Activated T-cell treated with anti-CD3 and anti-CD28 coated beads, Interleukin-2, amount 50 U/mL, for 72 hours (primary cell): ENCODE measurements at places on chromosomes 3 and 15. TPM values are rescaled to one million over a fixed set of nuclear protein-coding genes. Genes with fewer than 3 reads are reported as not detected.

DNA sequence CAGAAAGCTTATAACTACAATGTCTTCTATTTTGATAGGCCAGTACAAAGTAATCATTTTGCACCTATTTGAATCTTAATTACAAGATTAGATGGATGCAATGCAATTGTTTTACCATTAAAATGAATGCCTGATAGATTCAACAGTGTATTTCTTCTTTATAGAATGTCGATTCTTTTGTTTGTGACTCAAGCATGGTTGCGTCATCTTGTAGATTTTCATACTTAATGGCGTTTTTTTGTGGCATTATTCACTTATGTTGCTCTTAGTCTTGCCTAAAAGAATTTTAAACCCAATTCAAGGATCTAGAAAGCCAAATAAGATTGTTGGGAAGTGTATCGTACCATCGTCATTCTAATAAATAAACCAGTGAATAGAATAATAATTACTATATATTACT is 21.4 kb downstream of the ZBTB38 start:
- H3K36me3 ChIP-seq, result no peaks in the 10 kb centered on the region
- H3K27me3 ChIP-seq, result peaks cover 14% of the 10 kb centered on the region
- H3K4me1 ChIP-seq, result peaks cover 26% of the 10 kb centered on the region
- H3K27ac ChIP-seq, result no peak overlapping the region

ZMYND10 gene
- 1.2 TPM for total RNA-seq

GRCh38 chr3:40162616-40163015 is 146.9 kb upstream of the EIF1B start:
- H3K4me3 ChIP-seq, result no peak overlapping the region
- peaks cover 6% of the 10 kb centered on the region for H3K36me3 ChIP-seq
- no peaks in the 10 kb centered on the region for H3K4me1 ChIP-seq
- DNase-seq, result no peak

SHC4 gene
- total RNA-seq, result 2.1 TPM

DNA sequence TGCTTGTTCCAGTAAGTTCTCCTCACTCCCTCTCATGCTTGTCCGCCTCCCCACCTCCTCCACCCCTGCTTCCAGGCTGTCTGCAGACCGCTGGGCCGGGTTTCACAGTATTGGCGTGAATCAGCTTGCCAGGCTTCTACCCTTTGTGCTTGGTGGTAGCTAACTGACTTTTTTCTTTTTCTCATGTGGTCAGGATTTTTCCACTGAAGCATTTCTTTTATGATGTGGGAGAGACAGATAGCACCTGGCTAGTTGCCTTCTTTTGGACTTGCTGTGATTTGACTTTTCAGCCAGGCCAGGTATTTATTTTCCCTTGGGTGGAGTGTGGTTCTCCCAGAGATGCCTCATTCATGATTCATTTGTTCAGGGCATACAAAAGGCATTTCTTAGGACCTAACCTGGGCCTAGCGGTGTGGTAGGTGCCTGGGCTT is 60.6 kb downstream of the ST6GAL1 start:
- no peak for DNase-seq
- H3K4me3 ChIP-seq, result no peak overlapping the region
- no peaks in the 10 kb centered on the region for H3K27me3 ChIP-seq
- peaks cover 36% of the 10 kb centered on the region for H3K4me1 ChIP-seq

DNA sequence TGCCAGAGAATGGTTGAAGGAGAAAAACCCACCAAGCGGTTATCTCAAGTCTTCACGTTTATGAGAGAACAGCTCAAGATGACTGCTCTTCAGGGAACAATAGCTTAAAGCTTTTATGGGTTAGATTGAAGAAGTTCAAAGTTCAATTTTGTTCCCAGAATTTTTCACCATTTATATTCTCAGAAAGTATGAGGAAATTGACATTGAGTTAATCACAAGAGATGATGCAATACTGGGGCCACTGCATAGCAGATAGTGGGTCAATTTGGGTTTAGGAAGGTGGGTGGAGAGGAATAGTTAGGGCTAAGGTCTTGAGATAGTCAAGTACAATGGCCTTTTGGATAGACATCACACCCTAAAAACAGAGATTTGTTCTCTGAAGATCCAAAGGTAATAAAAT is 539.3 kb downstream of the SQOR start:
- H3K27ac ChIP-seq, result no peak overlapping the region
- no peaks in the 10 kb centered on the region for H3K27me3 ChIP-seq
- no peaks in the 10 kb centered on the region for H3K36me3 ChIP-seq
- H3K4me1 ChIP-seq, result no peaks in the 10 kb centered on the region
- no peak for DNase-seq

SPINK8 gene
- not detected for total RNA-seq

DNA sequence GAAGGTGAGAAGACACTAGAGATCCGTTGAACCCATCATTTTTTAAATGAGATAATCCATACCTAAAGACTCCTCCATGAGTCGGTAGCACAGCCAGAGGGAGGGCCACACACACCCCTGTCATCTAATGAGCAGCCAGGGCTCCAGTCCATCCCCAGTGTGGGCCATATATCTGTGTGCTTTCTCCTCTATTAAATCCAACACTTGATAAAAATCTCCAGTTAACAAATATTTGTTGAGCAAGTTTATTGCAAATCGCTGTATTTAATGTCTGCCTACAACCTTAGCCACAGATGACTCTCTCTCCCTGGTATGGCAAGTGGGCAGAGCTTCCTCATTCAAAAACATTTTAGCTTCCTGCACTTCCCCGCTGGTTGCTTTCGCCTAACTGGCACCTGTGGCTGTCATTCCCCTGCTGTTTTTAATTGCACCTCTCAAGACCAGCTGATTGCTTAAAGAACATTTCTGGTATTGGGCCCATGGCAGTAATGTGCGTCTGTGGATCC is 82.8 kb downstream of the SMAD3 start:
- no peaks in the 10 kb centered on the region for H3K27me3 ChIP-seq
- peaks cover 2% of the 10 kb centered on the region for H3K36me3 ChIP-seq
- no peak for DNase-seq
- peak overlapping the region; percentile 85 for H3K4me3 ChIP-seq

PCOLCE2 gene
- not detected for total RNA-seq

DNA sequence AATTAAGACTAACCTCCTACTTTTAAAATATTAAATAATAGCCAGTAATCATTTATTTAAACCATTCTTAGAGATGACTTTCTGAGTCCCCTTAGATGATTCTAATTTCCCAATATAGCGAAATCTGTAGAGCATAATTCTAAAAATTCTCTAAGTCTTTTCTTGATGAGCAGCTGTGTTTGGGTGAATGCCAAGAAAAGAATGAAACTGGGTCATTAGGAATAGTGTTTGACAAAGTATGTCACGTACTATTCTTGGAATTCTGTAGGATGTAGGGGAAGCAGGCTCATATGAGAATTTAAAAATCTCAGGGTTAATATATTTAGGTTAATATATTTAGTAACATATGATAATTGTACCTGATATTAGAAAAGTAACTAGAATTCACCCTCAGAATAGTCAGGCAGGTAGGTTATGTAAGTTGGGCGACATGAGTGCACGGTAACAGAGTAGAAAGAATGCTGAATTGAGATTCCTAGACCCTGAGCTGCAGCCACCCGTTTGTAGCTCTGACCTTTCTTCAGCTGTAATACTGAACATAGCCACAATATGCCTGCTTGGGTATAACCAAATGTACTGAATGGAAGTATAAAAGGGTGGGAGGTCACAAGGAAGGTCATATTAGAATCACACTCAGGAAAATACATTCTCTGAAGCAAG is 524.3 kb downstream of the UNC13C start:
- no peaks in the 10 kb centered on the region for H3K27me3 ChIP-seq
- H3K36me3 ChIP-seq, result no peaks in the 10 kb centered on the region
- no peak overlapping the region for H3K27ac ChIP-seq
- H3K4me3 ChIP-seq, result no peak overlapping the region

DNA sequence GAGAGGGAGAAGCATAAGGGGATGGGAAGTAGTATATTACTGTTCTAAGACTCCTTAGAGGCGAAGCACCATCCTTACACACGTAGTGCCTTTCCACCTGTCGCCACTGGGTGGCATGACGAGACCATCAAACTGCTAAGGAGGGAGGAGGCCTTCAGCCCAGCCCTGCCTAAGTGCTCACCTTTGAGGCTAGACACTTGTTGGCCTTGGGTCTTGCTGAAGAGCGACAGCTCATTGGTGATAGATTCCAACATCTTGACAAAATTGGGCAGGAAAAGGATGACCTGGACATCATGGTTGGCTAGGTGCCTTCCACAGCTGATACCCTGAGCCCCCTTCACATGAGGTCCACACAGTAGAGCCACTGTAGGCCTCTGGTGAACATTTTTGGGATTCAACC is 19.6 kb downstream of the CLK3 start:
- H3K4me3 ChIP-seq, result no peak overlapping the region
- peak overlapping the region; percentile 34 for H3K27ac ChIP-seq
- H3K4me1 ChIP-seq, result no peaks in the 10 kb centered on the region
- DNase-seq, result peak; percentile 78
- H3K36me3 ChIP-seq, result peaks cover 17% of the 10 kb centered on the region

SCN11A gene
- 0.44 TPM for total RNA-seq

DNA sequence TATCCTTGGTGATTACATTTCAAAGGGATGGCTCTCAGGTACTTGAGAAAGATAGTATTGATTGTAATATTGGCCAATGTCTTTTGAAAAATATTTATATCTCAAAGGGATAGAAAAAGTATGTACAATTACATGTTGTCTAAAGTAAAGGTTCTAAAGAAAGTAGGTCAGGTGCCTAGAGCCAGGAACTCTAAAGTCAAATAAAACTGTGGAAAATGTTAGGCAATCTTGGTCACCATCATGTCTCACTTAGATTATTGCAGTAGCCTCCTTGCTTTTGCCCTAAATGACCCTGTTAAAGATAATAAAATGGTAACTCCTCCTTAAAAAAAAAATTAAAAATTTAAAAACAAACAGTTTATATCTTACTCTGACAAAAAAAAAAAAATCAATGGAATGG is 198.5 kb upstream of the ARPP21 start:
- H3K27ac ChIP-seq, result no peak overlapping the region
- no peaks in the 10 kb centered on the region for H3K4me1 ChIP-seq
- H3K36me3 ChIP-seq, result no peaks in the 10 kb centered on the region
- no peaks in the 10 kb centered on the region for H3K27me3 ChIP-seq

ACAN gene
- total RNA-seq, result not detected

TMCC1 gene
- total RNA-seq, result 16.7 TPM

DNA sequence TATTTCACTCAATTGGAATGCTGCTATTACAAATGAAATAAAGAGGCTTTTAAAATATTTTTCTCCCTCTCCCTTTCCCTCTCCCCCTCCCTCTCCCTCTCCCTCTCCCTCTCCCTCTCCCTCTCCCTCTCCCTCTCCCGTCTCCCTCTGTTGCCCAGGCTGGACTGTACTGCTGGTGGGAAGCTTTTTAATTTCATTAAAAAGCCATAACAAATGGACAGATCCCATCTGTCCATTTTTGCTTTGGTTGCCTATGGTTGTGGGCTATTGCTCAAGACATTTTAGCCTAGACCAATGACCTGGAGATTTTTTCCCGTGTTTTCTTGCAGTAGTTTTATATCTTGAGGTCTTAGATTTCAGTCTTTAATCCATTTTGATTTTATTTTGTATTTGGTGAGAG is 107.2 kb upstream of the LRRC3B start:
- no peaks in the 10 kb centered on the region for H3K4me1 ChIP-seq
- H3K27me3 ChIP-seq, result no peaks in the 10 kb centered on the region
- no peak overlapping the region for H3K27ac ChIP-seq

DNA sequence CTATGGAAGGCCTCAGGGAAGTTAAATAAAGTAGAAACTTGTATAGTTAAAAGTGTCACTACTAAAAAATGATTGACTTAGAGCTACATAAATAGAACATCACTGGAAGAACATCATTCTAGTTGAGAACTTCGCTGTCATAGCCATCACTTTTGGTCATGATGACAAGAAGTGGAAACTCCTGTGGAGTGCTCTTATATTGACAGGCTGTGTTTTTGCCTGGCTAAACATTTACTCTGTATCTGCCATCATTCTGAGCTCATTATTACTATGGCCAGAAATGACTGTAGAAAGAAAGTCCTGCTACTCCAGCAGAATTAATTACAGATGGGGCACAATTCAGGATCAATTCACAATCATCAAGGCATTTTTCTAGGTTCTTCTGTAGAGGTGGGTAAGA is 165.1 kb upstream of the GOLIM4 start:
- no peaks in the 10 kb centered on the region for H3K4me1 ChIP-seq
- DNase-seq, result no peak
- peaks cover 5% of the 10 kb centered on the region for H3K27me3 ChIP-seq
- H3K36me3 ChIP-seq, result no peaks in the 10 kb centered on the region
- no peak overlapping the region for H3K27ac ChIP-seq
- no peak overlapping the region for H3K4me3 ChIP-seq

DNA sequence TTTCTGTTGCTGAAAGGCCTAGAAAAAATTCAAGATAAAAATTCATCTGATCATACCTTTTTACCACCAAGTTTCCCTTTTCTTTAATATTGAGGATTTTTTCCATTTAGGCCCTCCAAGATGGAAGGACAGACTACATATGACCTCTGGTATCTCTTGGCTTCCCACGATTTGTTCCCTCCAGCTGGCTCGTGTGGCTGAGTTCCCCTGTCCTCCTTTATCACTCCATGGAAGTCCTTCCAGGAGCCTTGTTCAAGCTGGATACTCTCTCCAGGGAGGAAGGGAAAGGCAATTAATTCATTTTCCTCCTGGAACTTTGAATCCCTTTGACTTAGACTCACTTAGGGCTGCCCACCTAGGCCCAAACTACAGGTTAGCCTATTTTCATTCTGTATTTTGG is 110.6 kb downstream of the CFAP44 start:
- H3K27me3 ChIP-seq, result no peaks in the 10 kb centered on the region
- H3K4me1 ChIP-seq, result no peaks in the 10 kb centered on the region
- no peak overlapping the region for H3K27ac ChIP-seq
- H3K4me3 ChIP-seq, result no peak overlapping the region

DNA sequence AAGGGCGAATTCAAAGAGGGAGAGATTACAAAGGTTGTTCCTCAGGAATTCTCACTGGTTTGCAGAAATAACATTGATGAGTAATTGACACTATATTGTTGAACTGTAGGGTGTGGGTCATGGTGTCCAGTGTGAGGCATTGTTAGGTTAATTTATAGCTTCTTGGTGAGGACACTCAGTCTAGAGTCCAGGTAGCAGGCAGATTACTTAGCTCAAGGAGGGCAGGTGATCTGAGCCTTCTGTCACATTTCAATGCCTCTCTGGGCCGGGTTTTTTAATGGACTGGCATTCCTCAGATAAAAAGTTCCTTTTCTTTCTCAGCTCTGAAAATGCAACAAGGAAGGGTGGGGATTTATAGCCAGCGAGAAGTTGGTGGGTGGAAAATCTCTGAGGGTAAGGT is 194.2 kb upstream of the PROK2 start:
- peak overlapping the region; percentile 84 for H3K4me3 ChIP-seq
- H3K36me3 ChIP-seq, result no peaks in the 10 kb centered on the region
- no peak for DNase-seq
- no peaks in the 10 kb centered on the region for H3K27me3 ChIP-seq

- H3K27me3 ChIP-seq, result no peaks in the 10 kb centered on the region
- no peak overlapping the region for H3K4me3 ChIP-seq
- H3K4me1 ChIP-seq, result peaks cover 8% of the 10 kb centered on the region
- DNase-seq, result no peak
- no peak overlapping the region for H3K27ac ChIP-seq
- no peaks in the 10 kb centered on the region for H3K36me3 ChIP-seq
Observed at GRCh38 chr15:65646486-65646885, 24.7 kb downstream of the SLC24A1 start.

SEMA3G gene
- total RNA-seq, result 0.36 TPM
